ENCODE measurements at places on chromosomes 2 and 18.

DNA sequence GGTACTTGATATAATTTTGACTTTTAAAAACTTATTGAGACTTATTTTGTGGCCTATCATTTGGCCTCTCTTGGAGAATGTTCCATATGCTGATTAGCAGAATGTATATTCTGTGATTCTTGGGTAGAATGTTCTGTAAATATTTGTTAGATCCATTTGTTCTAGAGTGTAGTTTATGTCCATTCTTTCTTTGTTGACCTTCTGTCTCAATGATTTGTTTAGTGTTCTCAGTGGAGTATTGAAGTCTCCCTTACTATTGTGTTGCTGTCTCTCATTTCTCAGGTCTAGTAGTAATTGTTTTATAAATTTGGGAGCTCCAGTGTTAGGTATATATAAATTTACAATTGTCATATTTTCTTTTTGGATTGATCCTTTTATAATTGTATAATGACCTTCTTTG is 349.6 kb upstream of the CWC22 start:
- no peak for DNase-seq

GRCh38 chr18:60506190-60506589 is 133.6 kb upstream of the MC4R start:
- DNase-seq: no peak

DNA sequence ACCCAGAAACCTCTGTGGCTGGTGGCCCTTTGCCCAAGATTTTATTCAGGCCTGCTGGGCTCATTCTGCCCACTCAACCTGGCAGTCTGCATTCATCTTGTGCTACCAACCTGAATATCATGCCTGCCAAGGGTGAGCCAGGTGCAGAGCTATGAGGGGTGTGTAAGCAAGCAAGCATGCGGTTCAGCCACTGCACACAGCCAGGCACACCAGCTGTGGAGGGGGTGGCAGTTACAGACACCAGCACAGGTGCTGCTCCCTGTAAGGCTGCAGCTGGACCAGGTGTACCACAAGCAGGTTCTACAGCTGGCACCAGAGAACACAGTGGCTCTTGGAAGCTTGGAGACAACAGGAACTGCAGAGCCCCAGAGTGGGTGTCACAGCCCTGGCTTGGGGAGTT is 633.2 kb downstream of the FBXO15 start:
- DNase-seq: no peak

GRCh38 chr2:170950221-170950761 is 21.2 kb downstream of the GORASP2 start:
- DNase-seq: no peak

DNA sequence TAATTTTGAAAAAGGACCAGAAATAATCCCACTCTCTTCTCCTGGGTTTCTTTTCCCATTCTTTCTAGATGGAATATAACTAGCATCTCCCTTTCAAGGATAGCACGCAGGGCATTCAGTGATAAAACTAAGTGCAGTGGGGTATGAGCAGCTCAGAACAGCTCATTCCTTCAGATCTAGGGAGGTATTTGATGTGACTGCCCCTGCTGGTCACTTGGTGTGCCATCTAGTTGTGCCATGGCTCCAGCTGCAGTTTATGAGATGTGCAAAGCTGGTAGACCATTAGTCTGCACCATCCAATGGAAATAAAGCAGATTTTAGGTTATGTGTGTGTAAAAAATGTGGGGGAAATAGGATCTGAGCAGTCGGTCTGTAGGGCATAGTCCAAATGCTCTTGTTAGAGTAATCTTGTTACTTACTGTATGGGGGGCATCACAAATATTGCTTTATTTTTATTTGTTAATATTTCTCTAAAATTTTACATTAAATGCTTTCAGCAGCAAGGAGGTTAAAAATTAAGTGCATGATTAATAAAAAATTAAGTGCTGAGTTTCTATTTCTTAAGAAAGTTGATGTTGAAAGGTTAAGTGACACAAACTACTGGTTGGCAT is 38.9 kb downstream of the CTAGE1 start:
- DNase-seq: peak; percentile 4

GRCh38 chr2:44708661-44709000 is 232.9 kb upstream of the SIX3 start:
- no peak for DNase-seq

GRCh38 chr2:209762563-209762962 is 9.1 kb upstream of the UNC80 start:
- DNase-seq: no peak

GRCh38 chr2:46091004-46091403 is 206.2 kb upstream of the EPAS1 start:
- DNase-seq: no peak

GRCh38 chr2:168526641-168527040 is 70.6 kb downstream of the CERS6 start:
- DNase-seq: no peak

DNA sequence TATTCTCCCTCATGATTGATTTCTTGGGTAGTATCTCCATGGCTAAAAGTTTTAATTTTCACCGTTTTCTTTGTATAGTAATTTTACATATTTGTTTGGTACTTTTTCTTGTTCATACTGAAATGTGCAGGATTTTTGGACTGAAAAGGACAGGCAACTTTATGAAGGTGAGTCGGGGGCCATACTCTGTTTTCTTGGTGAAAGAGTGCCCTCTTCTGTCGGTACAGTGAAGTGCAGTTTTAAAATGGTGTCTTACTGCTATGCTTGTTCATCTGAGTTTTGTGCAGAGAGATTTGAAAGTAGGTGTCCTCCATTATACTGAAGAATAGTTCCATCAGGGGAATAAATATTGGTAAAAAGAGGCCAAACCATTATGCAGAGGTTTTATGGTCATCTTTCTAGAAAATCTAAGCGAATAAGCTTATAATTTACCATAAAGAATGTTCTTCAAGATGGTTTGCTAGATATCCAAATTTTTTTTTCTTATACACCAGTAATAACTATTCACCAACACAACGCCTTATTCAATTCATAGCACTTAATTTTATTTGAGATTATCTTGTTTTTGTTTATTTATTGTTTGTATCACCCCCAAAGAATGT is 8.7 kb upstream of the SERPINB13 start:
- DNase-seq: peak; percentile 71

- DNase-seq: no peak
These were observed 254.5 kb downstream of the DSEL start for GRCh38 chr18:67261931-67262552.

DNA sequence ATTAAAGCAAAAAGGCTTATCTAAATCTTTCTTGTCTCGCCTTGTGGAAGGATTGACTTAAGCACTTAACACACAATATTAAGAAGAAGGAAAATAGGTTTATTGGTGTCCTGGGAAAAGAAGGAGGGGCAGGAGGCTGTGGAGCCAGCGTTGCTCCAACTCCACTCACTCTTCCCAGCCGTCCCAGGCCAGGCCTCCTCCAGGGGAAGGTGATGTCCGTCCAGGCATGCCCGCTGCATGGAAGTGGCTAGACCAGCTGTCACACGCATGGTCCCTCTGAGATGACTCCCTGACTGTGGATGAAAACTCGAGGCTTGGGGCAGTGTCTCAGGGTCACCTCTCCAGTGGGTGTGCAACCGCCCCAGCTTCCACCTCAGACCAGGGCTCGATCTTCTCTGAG is 281.1 kb downstream of the GALR1 start:
- DNase-seq: no peak

GRCh38 chr2:151289972-151290866 is 751 bp upstream of the NMI start:
- peak; percentile 36 for DNase-seq

GRCh38 chr18:58511897-58512581 is 116.9 kb downstream of the ALPK2 start:
- no peak for DNase-seq

DNA sequence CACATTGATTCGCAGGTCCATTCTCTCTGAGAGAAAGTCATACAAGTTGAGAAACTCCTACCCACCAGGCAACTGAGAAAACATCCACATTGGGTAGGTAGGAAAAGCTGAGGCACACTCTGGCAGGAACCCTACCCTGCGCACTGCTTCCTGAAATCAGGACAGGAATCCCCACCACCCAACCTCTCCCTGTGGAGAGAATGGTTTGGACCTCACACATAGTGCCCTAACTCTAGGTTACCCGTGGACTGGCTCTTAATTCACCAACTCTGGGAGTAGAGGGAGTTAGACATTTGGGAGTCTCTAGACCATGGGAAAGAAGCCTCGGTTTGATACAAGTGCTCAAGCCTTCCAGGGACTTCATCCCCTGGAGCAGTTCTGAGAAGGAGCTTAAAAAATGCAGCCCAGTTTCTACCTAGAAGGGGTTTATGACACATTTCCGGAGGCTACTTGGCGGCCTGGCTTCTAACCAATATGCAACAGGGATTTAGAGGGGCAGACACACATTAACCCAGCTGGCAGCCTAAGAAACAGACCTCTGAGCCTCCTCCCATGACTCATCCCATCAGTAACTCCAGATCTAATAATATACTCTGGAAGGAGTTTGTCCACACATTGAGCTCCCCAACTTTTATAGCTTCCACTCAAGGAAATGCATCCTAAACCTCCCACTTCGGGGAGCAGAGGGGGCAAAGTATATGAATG is 136.7 kb downstream of the EML6 start:
- DNase-seq: no peak

DNA sequence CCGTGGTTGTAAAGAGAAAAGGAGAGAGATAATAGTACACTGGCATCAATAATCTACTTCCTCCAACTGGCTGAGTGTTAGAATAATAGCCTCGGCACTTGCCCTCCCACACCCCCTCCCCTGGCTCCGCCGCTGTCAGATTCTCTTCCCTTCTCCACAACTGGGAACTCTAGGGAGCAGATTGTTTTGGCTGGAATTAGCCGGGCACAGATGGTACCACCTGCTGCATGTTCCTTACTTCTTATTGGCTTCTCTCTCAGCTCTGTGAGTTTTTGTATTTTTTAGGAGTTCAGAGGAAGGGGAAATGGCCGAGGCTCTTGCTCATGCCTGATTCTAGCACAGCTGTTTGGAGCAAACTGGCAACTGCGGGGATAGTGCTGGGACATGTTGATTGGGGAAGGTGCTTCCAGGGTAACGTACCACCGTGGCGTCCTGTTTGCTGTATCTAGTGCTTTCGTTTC is 140.0 kb downstream of the ZEB2 start:
- DNase-seq: no peak

GRCh38 chr2:37506407-37507050 is 162.1 kb downstream of the QPCT start:
- DNase-seq: no peak

DNA sequence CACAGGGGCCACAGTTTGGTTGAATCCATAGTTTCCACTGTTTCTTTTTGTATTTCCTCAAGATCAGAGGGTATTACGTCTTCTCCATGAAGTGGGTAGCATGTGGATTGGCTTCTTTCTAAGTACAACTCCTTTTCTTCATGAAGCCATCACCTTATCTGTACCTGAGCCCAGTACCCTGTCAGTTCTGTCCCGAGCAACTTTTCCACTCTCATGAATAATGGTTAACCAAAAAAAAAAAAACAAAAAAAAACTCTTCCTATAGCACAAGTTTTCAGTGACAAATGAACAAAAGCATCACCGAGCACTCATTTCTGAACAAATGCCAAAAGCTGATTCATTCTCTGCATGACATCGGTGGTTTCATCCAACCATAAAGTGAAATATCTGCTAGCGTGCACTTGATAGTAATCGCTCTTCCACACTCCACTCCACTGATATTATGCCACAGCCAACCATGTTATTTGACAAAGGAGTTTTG is 53.0 kb upstream of the CCDC150 start:
- peak; percentile 38 for DNase-seq

DNA sequence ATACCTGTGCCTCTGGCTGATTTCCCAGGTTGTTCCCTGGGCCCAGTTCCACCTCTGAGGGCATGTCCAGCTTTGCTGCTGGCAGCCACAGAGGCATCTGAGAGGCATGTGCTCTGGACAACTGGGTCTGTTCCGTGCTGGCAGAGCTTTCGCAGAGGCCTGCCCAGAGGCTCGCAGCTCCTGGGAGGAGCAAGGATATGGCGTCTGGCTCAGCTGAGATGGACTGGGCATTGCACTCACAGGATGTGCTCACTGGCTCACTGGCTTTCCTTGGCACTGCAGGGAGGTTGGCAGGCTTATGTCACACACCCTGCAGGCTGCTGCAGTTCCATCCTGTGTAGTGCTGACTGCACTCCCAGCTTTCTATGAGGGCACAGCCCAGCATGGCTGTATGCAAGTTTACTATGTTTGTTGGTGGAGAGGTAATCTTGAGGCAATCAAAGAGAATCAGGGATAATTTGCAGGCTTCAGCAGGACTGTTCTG is 172.3 kb downstream of the PRKCE start:
- no peak for DNase-seq

GRCh38 chr2:222677981-222678380 is 6.5 kb downstream of the MOGAT1 start:
- no peak for DNase-seq

- DNase-seq: no peak
These were observed 100.8 kb upstream of the MAP2 start for GRCh38 chr2:209322905-209323512.

All from hematopoietic multipotent progenitor cell (in vitro differentiated cells).